ENCODE measurements at places on chromosomes 7 and 10.

DNA sequence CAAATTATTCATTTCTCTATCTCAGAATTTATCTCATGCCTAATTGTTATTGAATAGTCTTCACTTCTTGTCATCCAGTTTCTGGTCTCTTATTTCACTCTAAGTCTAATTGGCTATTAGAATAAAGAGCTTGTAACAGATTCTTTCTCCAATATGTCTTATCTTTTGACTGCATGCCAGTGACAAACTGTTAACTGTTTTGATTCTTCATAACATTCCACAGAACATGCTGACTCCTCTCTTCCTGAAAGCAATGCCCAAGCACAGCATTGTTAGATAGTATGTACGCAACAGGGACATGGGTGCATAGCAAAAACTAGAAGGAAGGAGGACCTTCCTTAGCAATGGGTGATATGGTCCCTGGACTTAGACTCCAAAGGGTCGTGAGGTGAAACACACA, 65.4 kb downstream of the TRUB1 start:
- DNase-seq = no peak

DNA sequence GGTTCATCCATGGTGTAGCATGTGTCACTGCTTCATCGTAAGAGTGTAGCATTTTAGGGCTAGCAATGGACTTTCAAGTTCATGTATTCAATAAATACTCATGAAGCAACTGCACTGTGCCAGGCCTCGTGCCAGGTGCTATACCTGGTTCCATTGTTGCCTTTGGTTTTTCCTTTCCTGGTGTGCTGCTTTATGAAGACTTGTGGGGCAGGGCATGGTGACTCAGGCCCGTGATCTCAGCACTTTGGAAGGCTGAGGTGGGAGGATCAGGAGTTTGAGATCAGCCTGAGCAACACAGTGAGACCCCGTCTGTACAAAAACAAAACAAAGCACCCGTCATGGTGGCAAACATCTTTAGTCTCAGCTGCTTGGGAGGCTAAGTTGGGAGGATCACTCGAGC, 2.2 kb upstream of the CPA4 start:
- no peak for DNase-seq

GRCh38 chr10:3199488-3199887, 26.9 kb upstream of the PITRM1 start:
- no peak for DNase-seq

DNA sequence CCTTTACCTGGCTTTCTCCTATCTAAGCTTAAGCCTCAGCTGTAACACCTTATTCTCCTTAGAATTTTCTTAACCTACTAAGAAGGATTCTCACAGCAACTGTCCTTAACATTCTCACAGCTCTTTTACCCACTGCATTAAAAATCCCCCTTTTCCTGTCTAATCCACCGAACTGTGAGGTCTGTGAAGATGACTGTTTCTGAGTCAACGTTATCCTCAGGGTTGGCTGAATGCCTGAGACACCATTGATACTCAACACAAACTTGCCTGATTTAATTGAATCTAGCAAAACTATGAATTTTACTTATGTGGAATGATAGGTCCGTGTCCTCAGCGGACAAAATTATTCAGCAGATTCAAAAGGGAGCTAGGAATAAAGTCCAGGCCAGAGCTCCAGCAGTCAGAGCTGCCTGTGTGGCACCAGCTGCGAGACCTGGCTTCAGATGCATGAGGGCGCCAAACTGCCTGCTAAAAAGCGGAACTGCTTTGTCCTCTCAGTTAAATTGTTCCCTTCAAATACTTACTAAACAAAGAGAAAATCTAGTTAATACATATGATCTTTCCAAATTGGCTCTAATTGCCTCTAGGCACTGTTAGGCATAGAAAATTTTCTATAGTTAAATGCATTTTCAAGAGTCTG, 33.4 kb upstream of the VWDE start:
- DNase-seq = no peak

GRCh38 chr10:25818751-25819150, 115.3 kb upstream of the MYO3A start:
- DNase-seq = no peak
